ENCODE measurements at places on chromosomes 7 and 10.

DNA sequence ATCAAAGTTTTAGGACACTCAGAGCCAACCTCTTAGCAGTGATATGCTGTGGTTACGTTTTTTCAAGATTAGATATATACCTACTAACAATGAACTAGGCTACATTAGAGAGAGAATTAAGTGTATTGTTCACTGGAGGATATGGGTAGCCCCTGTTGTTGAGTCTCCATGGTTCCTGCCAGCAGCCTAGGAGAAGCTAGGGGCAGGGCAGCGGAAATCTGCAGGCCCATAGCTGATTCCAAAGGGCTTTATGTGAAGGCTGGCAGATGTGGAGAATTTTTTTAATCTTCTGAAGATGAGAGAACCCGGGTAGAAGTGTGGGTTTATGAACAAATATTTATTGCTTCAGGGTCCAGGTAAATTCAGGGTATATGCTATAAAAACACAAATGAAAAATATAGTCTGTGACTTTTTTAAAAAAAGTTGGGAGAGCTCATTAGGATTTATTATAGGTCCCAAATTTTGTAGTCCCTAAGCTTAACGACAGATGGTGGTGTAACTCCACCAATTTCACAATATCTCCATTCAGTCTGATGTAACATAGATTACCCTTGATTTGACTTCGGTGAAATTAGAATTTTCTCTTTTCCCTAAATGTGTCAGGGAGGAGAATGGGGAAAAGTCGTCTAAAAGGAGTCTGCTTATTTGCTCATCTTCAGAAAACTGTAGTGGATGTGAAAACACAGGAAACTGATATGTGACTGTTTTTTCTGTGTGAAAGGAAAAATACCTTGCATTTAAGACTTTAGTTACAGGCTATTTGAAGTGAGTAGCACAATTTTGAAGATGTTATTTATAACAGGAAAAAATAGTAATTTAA, 163.0 kb upstream of the PPP1R3A start:
- DNase-seq, result peak; percentile 41

GRCh38 chr10:49610114-49610457, at the start of gene SLC18A3:
TSS of gene SLC18A3 (plus strand) at chr10:49610310. CDS start at chr10:49610741, 431 bp downstream.
- no peak for DNase-seq

GRCh38 chr10:71975087-71975870, 11.1 kb downstream of the CHST3 start:
- DNase-seq, result no peak

DNA sequence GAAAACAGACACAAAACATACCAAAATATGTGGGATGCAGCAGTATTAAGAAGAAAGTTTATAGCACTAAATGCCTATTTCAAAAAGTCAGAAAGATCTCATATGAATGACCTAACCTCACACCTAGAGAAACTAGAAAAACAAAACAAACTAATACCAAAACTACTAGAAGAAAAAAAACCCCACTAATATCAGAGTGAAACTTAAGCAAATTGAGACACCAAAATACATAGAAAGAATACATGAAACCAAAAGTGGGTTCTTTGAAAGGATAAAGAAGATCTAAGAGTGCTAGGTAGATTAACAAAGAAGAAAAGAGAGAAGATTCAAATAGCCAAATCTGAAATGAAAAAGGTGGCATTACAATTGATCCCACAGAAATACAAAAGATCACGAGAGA, 494.1 kb downstream of the SH2D4B start:
- DNase-seq, result no peak

DNA sequence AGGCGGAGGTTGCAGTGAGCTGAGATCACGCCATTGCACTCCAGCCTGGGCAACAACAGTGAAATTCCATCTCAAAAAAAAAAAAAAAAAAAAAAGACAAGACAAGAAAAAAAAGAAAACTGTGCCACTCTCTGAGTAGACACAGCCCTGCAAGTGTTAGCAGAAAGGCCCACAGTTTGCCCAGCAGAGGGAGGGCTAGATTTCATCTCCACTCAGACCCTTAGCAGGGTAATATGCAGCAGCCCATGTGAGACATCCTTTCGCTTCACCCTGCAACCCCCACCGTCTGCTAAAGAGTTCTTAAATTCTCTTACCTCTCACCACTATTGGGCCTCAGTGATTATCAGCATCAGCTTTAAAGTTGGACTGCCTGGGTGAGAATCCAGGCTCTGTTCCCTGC, 38.2 kb downstream of the CTNNA3 start:
- no peak for DNase-seq

DNA sequence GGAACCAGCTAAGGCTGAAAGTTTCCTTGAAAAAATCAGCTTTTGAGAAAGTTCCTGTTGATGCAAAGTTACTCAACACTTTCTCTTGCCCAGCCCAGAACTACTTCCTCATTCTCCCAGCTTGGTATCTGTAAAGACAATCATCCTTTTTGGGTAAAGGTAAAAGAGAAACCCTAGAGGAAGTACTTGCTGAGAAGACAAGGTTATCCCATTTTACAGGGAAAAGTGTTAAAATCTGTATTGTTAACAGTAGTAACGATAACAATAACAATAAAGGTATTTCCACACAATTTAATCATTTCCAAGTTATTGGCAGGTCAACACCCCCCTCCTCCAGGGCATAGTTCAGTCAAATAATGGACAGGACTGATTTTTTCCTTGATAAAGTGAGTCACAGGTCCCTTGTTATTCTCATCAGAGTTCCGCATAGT, 2.4 kb downstream of the ALOX5 start:
- DNase-seq, result no peak

GRCh38 chr7:5752663-5753062, 28.8 kb downstream of the RNF216 start:
- DNase-seq, result no peak

- no peak for DNase-seq
Observed at GRCh38 chr7:91249506-91250233, 14.6 kb upstream of the FZD1 start.

GRCh38 chr7:39088730-39089593, 111.3 kb downstream of the POU6F2 start:
- no peak for DNase-seq

DNA sequence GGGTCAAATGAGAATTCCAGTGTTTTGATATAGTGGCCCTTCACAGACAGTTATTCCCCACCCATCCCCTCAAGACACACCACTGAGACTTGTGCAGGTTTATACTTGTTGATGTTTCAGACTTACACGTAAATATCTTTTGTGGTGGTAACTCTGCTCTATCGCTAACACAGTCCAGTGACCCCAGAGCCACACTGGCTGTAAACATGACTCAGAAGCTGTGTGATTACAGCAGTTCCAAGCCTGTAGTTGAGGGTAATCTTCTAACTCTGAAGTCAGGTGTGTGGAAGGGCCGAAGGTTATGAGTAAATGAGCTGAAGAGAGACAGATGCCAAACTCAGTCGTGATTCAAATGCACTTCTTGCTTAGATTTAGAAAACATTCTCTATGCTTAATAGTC, 19.4 kb downstream of the NOBOX start:
- DNase-seq, result no peak

DNA sequence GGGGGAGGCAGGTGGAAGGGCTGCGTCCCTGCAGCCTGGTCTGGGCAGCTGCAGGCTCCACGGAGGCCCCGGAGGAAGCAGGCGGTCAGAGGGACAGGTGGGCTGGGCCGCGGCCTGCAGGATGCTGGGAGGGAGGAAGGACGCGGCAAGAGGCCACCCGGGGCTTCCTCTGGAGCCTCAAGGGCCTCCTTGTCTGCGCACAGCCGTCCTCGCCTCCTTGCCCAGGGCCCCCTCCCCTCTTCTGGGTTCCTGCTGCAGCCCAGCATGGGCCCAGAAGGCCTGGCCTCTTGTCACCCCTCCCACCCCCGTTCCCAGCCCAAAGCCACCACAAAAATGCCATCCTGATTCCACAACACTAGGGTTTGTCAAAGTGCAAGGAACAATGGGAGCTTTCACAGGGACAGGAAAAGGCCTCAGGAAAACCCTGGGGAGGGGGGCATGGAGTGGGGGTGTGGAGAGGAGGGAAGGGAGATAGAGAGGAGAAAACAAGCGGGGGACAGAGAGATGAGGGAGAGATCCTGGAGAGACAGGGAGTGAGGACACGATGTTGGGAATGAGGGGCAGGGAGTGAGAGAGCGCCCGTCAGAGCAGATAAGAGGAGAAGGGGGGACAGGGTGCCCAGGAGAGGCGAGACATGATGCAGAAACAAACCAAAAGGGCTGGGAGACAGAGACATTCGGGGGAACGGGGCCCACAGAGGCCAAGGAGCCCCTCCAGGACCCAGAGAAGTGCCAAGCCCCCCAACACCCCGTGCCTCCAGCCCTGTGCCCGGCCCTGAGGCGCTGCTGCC, 41.8 kb downstream of the ZCCHC24 start:
- DNase-seq, result no peak

- DNase-seq, result no peak
Observed at GRCh38 chr7:80372415-80372814, 139.4 kb downstream of the GNAT3 start.

DNA sequence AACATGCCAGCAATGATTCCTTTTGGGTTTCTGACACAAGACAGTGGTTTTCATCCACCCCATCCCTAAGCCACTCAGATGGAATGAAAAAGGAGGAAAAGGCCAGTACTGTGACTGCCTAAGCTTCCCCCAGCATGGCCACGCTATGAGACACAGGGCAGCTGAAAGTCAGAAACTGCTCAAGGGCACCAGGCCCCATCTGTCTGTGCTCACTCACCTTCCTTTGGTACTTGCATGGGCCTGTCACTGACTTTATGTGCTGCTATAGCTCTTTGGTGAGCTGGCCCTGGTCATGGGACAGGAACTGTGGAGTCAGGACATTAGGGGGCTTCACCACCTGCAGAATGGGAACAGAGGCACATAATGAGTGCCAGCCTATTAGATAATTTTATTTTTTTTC, 21.2 kb upstream of the ACSM6 start:
- DNase-seq, result no peak

GRCh38 chr7:90563286-90563685, 32.8 kb upstream of the CDK14 start:
- DNase-seq, result no peak

GRCh38 chr7:70040970-70041766, 442.9 kb downstream of the AUTS2 start:
- DNase-seq, result peak; percentile 22

- no peak for DNase-seq
Observed at GRCh38 chr10:128280271-128280670, 154.0 kb upstream of the MKI67 start.

- peak; percentile 33 for DNase-seq
Observed at GRCh38 chr7:85890244-85890811, 703.5 kb upstream of the SEMA3D start.

DNA sequence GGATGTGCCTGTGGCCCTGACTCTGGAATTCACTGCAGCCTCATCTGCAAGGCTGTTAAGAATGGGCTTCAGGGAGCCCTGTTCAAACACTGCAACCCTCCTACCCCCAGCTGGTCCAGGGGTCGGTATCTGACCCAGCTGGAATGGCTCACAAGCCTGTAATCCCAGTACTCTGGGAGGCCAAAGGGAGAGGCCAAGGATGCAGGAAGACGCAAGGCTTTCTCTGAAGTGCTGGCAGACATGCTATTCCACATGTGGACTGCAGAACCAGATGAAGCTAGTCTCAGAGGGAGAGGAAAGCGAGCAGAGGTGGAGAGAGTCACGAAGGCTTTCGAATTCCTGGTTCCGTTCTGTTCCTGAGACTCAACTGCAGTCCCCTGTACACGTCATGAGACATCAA, 45.0 kb downstream of the ESYT2 start:
- DNase-seq, result no peak

DNA sequence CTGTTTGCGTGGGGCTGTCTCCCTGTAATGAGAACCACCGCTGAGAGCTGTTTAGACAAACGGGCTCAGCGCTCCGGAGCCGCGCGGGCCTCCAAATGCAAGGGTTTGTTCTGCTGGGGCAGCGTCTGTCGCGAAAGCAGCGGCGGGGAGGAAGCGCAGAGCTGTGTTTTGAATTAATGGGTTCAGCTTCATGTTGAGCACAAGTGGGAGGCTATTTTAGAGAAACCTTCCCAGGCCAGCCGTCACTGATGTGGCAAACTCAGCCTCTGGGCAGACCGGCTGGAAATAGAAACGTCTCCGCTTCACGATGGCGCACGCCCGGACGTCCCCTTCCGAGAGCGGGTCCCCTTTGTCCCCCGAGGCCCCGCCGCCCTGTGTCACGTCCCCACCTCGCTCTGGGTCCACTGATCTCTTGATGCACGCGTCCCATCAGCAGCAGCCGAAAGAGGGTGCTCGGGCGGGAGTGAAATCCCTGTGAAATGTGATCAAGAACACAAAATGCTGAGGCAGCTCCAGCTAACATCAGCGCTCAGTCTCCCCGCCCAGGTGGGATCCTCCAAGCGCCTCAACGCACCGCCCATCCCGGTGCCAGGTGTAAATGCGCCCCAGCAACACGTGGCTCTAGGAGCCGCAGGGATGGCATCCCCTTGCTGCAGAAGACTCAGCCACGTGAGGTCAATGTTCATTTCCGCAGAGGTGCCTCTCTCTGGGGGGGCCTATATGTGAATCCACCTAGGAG, 44.9 kb downstream of the BAMBI start:
- DNase-seq, result peak; percentile 47

- no peak for DNase-seq
Observed at GRCh38 chr10:43796781-43797180, 148.1 kb upstream of the ZNF32 start.

DNA sequence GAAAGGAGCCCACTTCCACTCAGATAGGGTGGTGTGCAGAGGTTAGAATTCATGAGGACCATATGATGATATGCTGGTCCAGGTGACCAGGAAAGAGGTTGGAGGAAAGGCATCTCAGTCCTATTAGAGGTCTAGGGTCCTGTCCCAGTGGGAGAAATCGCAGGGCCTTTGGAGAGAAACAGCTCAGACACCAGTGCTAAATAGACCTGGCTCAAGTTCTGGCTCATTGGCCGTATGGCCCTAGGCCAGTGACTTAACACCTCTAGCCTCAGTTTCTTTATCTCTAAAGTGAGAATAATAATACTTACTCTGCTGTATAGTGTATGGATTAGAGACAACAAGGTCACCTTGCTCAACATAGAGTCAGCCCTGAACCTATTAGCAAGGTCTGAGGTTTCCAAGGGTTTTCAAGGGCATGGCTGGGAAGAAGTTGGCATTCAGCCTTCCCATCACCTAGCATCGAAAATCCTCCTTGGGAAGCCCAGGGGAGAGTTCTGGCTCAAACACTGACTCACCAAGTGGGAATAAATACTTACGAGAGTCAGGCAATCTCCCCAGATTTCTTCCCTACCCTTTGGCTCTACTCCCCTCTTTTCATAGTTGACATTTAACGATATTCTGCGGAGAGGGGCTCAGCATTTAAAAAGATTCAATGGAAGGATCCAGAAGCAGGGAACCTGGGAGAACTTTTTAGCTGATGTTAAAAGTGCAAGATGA, 473.1 kb upstream of the PODXL start:
- no peak for DNase-seq

Measured in NCI-H510A treated with DMSO at 0.1 percent for 48 hours (cell line).